Sciatic nerve (tissue), 2 donors: ENCODE measurements at places on chromosomes 3 and 15. TPM values are rescaled to one million over a fixed set of nuclear protein-coding genes. Genes with fewer than 3 reads are reported as not detected.

DNA sequence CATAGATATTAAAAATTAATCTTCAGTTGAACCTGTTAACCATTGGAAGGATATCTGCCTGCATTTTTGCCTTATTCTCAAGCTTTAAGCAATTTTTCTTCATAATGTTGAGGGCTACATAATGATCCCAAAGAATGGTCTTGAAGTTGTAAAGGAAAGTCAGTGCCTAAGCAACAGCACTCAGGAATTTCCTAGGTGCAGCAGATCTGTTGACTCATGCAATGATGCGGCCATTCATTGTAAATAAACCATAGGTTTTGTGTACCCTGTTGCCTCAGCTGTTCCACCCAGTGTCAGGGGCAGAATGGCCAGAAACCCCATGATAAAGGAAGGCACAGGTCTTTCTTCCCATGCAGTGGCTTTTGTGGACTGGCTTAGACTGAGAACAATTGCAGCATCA, 78.4 kb upstream of the TRIM42 start:
- DNase-seq: no peak

DNA sequence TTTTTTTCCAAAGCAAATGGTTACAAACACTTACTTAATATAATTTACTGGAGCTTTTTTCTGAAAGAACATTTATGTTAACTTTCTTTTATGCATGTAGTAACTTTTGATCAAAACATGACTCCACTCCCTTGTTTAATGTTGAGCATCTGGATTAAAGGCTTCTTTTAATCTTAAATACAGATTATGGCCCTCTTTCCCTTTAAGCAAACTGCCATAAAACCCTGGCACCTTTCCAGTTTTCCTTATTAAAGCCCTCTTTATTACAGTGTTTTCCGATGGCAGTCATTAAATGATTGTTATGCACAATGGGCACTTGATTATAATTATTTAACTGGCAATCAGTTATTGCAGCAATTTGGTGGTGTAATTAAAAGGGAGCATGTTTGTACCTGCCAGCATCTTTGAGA, 167.0 kb downstream of the VGLL4 start:
- DNase-seq: no peak

- DNase-seq: no peak
These were observed 95.4 kb upstream of the SNRPA1 start for GRCh38 chr15:101390462-101390861.

- no peak for DNase-seq
These were observed 198.1 kb downstream of the PDZRN3 start for GRCh38 chr3:73426606-73427005.

Gene ALPK3
- 7.2 TPM for total RNA-seq

DNA sequence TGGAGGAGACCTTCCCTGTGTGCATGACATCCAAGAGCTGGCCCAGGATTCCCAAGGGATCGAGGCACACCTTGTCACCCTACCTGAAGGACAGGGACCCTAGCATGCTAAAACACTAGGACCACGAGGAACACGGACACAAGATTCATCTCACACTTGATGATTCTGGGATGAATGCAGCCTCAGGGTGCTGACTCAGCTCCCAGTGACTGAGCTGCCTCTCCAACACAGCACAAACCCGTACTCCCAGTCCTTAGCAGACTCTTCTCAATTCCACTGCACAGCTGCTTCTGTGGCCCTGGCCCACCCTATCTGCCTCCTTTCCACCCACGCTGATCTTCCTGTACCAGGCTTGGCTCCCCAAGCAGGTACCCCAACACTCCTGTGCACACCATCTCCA, 9.1 kb upstream of the OXTR start:
- DNase-seq: no peak

GRCh38 chr3:38988955-38989354, 62.8 kb downstream of the SCN11A start:
- DNase-seq: no peak

- DNase-seq: no peak
These were observed 130.2 kb upstream of the COL8A1 start for GRCh38 chr3:99508191-99508590.

- DNase-seq: no peak
These were observed 91.5 kb downstream of the ATG7 start for GRCh38 chr3:11363715-11364114.

DNA sequence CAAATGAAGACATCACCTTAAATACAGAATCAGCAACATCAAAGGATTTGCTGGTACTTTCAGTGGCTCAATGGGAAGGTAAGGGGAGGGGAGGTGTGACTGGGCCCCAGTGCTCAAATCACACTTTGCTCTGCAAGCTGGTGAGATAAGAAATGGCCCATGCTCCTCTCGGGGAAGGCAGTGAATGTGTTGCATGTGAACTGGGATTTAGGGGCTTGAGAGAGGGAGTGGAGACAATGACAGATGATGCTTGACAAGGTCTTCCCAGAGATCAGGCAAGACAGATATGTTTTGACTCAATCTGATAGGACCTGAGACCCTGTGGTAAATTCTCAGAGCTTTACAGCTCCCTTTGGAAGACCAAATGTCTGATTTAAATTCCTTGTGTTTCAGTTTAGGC, 233.0 kb upstream of the PROK2 start:
- DNase-seq: no peak
